ENCODE measurements at places on chromosomes 6 and 20. TPM values are rescaled to one million over a fixed set of nuclear protein-coding genes. Genes with fewer than 3 reads are reported as not detected.

Gene RPP40
- 16.6 TPM for total RNA-seq

Gene GNAS-AS1
- 2.8 TPM for total RNA-seq

Gene FOXF2
- total RNA-seq: 0.61 TPM

- DNase-seq: no peak
- H3K36me3 ChIP-seq: no peaks in the 10 kb centered on the region
- H3K4me3 ChIP-seq: no peak overlapping the region
- H3K27ac ChIP-seq: no peak overlapping the region
- H3K27me3 ChIP-seq: peaks cover 3% of the 10 kb centered on the region
These were observed 33.7 kb upstream of the IRF4 start for GRCh38 chr6:357791-358341.

DNA sequence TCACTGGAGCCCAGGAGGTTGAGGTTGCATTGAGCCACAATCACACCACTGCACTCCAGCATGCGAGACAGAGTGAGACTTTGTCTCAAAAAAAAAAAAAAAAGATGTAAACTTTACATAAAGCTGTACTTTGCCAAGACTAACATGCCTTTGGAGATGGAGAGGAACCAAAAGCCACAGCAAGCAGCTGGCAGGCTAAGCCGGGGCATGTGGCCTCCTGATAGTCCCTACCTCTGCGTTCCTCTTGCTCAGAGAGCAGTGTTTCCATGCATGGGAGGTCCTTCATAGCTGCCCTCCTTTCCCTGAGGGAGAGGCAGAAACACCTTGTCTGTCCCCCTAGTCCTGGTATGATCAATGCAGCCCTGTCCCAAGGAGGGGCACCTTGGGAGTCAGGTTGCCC, 35.2 kb downstream of the SPATA2 start:
- no peak overlapping the region for H3K27ac ChIP-seq
- H3K27me3 ChIP-seq: no peaks in the 10 kb centered on the region
- H3K36me3 ChIP-seq: peaks cover 3% of the 10 kb centered on the region
- peak; percentile 52 for DNase-seq
- H3K4me1 ChIP-seq: no peaks in the 10 kb centered on the region

- H3K27ac ChIP-seq: no peak overlapping the region
- no peaks in the 10 kb centered on the region for H3K4me1 ChIP-seq
- peak; percentile 68 for DNase-seq
These were observed 20.9 kb upstream of the KCNG1 start for GRCh38 chr20:51043811-51044210.

- H3K4me1 ChIP-seq: no peaks in the 10 kb centered on the region
- no peak for DNase-seq
- no peaks in the 10 kb centered on the region for H3K36me3 ChIP-seq
- H3K27ac ChIP-seq: no peak overlapping the region
These were observed 18.1 kb upstream of the SIRPA start for GRCh38 chr20:1876975-1877608.

DNA sequence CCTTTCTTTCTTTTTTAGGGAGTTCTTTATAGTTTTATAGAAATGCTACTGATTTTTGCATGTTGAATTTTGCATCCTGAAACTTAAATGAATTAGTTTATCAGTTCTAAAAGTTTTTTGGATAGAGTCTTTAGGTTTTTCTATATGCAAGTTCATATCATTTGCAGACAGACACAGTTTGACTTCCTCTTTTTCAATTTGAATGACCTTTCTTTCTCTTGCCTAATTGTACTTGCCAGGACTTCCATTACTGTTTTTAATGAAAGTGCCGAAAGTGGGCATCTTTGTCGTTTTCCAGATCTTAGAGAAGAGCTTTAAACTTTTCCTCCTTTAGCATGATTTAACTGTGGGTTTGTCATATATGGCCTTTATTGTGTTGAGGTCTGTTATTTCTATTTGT, 21.1 kb upstream of the EDN1 start:
- H3K4me3 ChIP-seq: no peak overlapping the region
- DNase-seq: no peak
- H3K4me1 ChIP-seq: peaks cover 11% of the 10 kb centered on the region

DNA sequence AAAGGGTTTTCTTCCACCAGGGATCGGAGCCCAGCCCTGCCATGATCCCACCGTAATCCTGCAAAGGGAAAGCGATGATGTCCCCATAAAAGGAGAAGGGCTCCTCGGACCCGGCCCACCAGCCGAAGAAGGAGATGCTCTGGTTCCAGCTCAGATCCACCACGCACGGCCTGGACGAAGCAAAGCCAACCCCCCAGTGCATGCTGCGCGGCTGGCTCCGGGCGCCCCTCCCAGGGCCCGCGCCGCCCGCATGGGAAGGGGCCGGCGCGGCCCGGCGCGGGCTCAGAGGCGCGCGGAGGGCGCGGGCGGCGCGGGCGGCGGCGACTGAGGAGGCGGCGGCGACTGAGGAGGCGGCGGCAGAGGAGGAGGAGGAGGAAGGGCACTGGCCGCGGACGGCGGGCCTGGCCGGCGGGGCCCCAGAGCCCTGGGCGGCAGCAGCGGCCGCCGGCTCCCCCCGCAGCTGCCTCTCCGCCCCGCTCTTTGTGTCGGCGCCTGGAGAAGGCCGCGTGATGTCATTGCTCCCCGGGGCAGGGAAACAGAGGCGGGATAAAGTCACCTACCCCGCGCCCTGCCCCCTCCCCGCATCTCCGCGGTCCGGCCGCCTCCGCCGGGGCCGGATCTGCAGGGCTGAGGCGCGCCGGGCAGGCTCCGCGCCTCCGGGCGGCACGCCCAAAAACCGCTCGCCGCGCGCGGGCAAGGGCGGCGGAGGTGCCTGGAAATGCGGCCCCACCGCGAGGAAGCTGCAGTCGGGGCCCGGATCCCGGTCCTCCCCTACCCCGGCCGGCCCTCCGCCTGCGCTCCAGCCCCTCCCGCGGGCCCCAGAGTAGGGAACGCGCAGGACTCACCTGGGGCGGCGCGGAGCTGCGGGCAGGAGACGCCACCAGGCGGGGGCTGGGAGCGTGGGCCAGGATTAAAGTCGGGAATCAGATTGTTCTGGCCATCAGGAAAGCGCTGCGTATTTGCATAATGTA, at the start of gene FAXC:
FAXC (minus strand) TSS at position 504 of the 971 bp plus-strand sequence; CDS start at position 202, 302 bp downstream.
- peak; percentile 10 for DNase-seq
- no peaks in the 10 kb centered on the region for H3K27me3 ChIP-seq
- H3K36me3 ChIP-seq: no peaks in the 10 kb centered on the region

- H3K36me3 ChIP-seq: no peaks in the 10 kb centered on the region
- no peak overlapping the region for H3K4me3 ChIP-seq
- no peak overlapping the region for H3K27ac ChIP-seq
- no peak for DNase-seq
- no peaks in the 10 kb centered on the region for H3K4me1 ChIP-seq
These were observed 111.8 kb downstream of the MCHR2 start for GRCh38 chr6:99882128-99882702.
